Dermis blood vessel endothelial cell (primary cell): ENCODE measurements at places on chromosomes 7 and 10.

DNA sequence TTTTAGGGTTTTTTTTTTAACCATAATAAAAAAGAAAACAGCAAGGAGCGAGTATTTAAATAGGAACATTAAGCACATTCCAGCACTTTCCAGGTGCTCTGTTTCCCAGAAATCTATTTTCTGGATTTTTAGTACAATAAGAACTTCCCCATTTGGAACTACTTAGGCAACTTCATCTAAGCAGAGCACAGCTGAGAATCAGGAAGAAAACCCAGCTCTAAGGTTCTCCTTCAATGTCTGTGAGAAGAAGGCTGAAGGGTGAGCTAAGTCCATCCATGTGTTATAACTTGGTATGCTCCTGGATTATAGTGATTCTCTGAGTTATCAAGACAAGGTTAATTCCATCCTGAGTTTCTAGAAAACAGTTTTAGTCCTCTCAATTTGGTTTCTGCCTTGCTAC, 181.9 kb downstream of the CYP26A1 start:
- DNase-seq: no peak

- DNase-seq: peak; percentile 40
These were observed 25.9 kb downstream of the RGS10 start for GRCh38 chr10:119516381-119517234.

DNA sequence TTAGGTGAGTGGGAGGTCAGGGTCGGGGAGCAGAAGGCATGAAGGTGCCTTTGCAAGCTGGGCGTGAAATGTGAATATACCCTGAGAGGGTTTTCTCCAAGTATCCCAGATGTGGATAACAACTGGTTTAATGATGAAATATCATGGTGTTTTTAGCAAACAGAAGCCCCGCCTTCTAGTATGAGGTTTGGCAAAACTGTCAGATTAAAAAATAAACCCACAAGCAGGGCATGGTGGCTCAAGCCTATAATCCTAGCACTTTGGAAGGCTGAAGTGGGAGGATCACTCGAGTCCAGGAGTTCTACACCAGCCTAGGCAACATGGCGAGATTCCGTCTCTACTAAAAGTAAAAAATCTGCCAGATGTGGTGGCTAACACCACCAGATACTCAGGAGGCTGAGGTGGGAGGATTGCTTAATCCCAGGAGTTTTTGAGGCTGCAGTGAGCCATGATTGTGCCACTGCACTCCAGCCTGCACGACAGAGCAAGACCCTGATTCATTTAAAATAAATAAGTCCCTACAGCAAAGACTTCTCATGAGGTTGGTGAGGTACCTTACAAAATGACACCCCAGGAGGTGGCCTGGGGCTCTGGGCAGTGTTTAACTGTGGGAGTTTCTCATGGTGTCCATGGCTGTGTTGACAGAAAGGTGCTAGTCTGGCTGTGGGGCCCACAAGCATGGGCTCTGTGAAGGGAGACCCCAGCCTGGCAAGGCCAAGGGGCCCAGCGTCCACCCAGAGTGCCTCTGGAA, 6.7 kb upstream of the PWWP2B start:
- DNase-seq: no peak

DNA sequence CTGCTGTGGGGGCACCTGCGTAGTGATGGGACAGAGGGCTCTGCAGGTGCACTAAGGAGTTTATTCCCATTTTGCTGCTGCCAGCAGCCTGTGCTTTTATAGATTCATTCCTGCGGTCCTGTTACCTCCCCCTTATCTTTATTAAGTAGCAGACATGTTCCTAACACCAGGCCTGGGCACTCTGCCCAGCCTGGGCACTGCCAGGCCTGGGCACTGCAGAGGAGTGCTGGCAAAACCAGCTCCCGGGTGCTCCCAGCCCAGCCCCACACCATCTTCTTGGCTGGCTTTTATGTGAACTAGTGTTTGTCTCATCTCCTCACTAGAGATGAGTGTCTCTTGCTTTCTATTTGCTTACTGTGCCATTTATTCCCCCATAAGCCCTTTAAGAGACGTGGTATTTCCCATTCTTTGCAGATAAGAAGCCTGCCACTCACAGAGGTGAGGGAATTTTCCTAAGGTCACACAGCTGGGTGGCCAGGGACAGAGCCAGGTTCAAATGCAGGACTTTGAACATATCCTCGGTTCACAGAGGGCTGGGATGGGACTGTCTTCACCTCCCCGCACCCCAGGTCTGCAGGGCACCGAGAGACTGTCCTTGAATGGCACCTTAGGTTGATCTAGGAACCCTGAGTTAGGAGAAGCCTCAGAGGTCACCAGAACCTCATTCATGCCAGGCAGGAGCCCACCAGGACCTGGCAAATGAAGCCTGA, 14.6 kb upstream of the DRGX start:
- DNase-seq: no peak

GRCh38 chr7:93164766-93165165, 16.6 kb upstream of the SAMD9L start:
- DNase-seq: no peak

- peak; percentile 22 for DNase-seq
These were observed 8.8 kb downstream of the CCSER2 start for GRCh38 chr10:84337199-84337598.

DNA sequence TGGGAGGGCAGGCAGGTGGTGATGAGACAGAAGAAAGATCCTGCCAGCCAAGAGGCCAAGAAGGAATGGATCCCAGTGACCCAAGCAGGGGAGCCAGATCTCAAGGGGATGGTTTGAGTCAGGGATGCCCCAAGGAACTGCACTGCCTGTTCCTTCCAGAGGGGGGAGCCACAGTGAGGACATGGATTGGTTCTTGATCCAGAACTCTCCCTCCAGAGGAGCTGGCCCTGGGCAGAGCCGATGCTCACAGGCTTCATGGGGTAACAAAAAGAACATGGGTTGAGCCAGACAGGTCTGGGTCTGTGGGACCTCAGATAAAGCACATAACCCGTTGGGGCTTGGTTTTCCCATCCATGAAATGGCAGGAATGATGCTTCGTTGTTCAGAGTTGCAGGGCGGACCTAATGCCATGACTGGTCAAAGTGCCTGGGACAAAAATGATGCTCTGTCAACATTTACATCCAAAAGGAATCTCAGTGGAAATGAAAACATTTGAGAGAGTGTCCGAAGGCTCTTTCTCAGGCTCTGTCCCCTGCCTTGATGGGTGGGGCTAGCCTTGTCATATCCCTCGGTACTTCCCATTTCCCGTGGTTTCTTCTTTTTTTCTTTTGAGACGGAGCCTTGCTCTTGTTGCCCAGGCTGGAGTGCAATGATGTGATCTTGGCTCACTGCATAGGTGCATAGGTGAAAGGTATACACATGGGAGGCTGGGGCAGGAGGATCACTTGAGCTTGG, 4.7 kb upstream of the DENND2A start:
- no peak for DNase-seq
